ENCODE measurements at places on chromosomes 7 and 10. TPM values are rescaled to one million over a fixed set of nuclear protein-coding genes. Genes with fewer than 3 reads are reported as not detected.

DNA sequence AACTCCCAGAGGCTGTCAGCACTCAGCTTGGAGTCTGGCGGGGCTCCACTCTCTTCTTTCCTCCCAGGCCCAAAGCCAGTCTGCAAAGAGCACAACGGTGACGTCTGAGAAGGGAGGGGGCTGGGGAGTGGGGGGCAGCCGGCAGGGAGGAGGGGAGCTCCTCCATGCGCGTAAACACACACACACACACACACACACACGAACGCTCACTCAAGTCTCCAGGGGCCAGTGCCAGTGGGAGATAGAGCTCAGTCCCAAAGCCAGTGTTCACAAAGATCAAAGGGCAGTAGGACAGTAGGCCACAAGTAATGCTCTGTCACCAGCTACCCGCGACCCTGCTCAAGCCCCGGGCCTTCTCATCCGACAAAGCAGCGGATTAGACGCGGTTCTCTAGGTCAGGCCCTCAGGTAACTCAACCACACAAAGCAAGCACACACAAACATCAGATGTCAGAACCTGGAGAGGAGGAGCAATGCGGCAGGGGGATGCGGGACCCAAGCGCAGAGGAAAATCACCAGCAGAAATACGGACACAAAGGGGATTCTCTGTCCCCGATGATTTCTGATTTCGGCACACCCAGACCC lies 19.9 kb downstream of the TCAF1 start:
- peaks cover 9% of the 10 kb centered on the region for H3K4me1 ChIP-seq
- H3K27ac ChIP-seq, result no peak overlapping the region
- H3K36me3 ChIP-seq, result no peaks in the 10 kb centered on the region
- no peaks in the 10 kb centered on the region for H3K27me3 ChIP-seq
- DNase-seq, result no peak

The ABLIM1 gene
- total RNA-seq, result 357 TPM

GRCh38 chr7:115267503-115267902 lies 345.6 kb downstream of the MDFIC start:
- no peaks in the 10 kb centered on the region for H3K4me1 ChIP-seq
- H3K27ac ChIP-seq, result no peak overlapping the region
- H3K27me3 ChIP-seq, result no peaks in the 10 kb centered on the region
- no peaks in the 10 kb centered on the region for H3K36me3 ChIP-seq
- H3K4me3 ChIP-seq, result no peak overlapping the region

GRCh38 chr10:118568327-118568848 lies 27.1 kb downstream of the PRLHR start:
- no peaks in the 10 kb centered on the region for H3K27me3 ChIP-seq
- H3K27ac ChIP-seq, result no peak overlapping the region
- H3K4me3 ChIP-seq, result no peak overlapping the region
- no peaks in the 10 kb centered on the region for H3K36me3 ChIP-seq
- peak; percentile 38 for DNase-seq

GRCh38 chr10:116978901-116979300 lies 26.1 kb downstream of the SHTN1 start:
- DNase-seq, result no peak
- H3K36me3 ChIP-seq, result no peaks in the 10 kb centered on the region
- H3K27ac ChIP-seq, result no peak overlapping the region
- no peak overlapping the region for H3K4me3 ChIP-seq

DNA sequence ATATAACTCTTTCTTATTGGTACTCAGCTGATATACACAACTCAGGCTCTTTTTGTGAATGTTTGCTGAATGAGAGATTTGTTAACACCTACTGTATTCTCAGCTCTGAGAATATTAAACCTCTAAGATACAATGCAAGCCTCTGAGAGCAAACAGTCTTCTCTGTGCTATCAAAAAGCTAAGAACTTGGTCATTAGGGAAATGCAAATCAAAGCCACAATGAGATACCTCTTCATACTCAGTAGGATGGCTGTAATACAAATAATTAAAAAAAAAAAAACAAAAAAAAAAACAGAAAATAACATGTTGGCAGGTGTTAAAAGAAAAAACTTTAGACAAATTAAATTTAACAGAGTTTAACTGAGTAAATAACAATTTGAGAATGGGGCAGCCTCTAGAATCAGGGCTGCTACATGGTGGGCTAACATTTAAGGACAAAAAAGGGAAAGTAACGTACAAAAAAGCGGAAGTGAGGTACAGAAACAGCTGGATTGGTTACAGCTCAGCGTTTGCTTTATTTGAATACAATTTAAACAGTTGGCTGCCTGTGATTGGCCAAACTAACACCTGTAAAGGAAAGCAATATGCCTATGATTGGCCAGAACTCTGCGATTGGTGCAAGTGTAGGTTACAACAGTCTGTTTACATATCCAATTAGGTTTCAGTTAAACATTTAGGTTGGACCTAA lies 14.8 kb upstream of the MTURN start:
- H3K4me3 ChIP-seq, result no peak overlapping the region
- no peak overlapping the region for H3K27ac ChIP-seq
- H3K27me3 ChIP-seq, result no peaks in the 10 kb centered on the region
- H3K4me1 ChIP-seq, result no peaks in the 10 kb centered on the region

- no peak overlapping the region for H3K27ac ChIP-seq
- H3K4me1 ChIP-seq, result peaks cover 5% of the 10 kb centered on the region
- no peak overlapping the region for H3K4me3 ChIP-seq
- no peak for DNase-seq
- peaks cover 4% of the 10 kb centered on the region for H3K36me3 ChIP-seq
- no peaks in the 10 kb centered on the region for H3K27me3 ChIP-seq
Measured at GRCh38 chr7:140691376-140692045, 5.0 kb upstream of the NDUFB2 start.
